Naive thymus-derived CD8-positive, alpha-beta T cell (primary cell): ENCODE measurements at places on chromosomes 3 and 15. TPM values are rescaled to one million over a fixed set of nuclear protein-coding genes. Genes with fewer than 3 reads are reported as not detected.
A peak's percentile ranks its signal among the peaks of the same experiment; 100 is the strongest.

NR1I2 gene
- total RNA-seq = 0.91 TPM

CASR gene
- total RNA-seq = not detected

GRCh38 chr3:18099611-18100010 is 325.5 kb downstream of the SATB1 start:
- no peak overlapping the region for H3K4me3 ChIP-seq
- peaks cover 7% of the 10 kb centered on the region for H3K36me3 ChIP-seq
- H3K27me3 ChIP-seq = peaks cover 4% of the 10 kb centered on the region
- no peak for DNase-seq
- H3K4me1 ChIP-seq = no peaks in the 10 kb centered on the region
- no peak overlapping the region for H3K27ac ChIP-seq

FAM131A gene
- total RNA-seq = 7.7 TPM

GRCh38 chr3:134886991-134887390 is 91.9 kb downstream of the EPHB1 start:
- no peak overlapping the region for H3K27ac ChIP-seq
- no peaks in the 10 kb centered on the region for H3K36me3 ChIP-seq
- no peaks in the 10 kb centered on the region for H3K27me3 ChIP-seq

- no peaks in the 10 kb centered on the region for H3K36me3 ChIP-seq
- no peak for DNase-seq
- H3K27me3 ChIP-seq = peaks cover 7% of the 10 kb centered on the region
- H3K4me3 ChIP-seq = no peak overlapping the region
These were observed 317.7 kb downstream of the VPS13C start for GRCh38 chr15:61742591-61742990.

DNA sequence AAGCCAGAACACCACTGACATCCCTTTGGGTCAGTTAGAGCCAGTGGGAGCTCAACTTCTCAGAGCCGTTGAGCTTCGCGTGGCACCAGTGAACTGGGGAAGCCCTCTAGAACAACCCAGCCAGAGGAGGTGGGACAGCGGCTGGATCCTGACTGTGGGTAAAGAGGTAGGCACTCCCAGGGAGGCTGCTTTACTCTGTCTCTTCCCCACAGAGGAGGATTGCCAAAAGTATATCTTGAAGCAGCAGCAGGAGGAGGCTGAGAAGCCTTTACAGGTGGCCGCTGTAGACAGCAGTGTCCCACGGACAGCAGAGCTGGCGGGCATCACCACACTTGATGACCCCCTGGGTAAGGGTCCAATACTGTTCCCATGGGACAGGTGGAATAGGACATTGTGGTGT is 1.2 kb downstream of the MYD88 start:
- no peaks in the 10 kb centered on the region for H3K36me3 ChIP-seq
- H3K4me3 ChIP-seq = peak overlapping the region; percentile 99
- H3K27ac ChIP-seq = peak overlapping the region; percentile 97
- no peak for DNase-seq

- no peaks in the 10 kb centered on the region for H3K4me1 ChIP-seq
- H3K4me3 ChIP-seq = no peak overlapping the region
- DNase-seq = no peak
- H3K27ac ChIP-seq = no peak overlapping the region
- H3K27me3 ChIP-seq = no peaks in the 10 kb centered on the region
- H3K36me3 ChIP-seq = peaks cover 94% of the 10 kb centered on the region
These were observed 35.9 kb downstream of the TUBGCP4 start for GRCh38 chr15:43406808-43407207.

PRR20G gene
- total RNA-seq = not detected

DNA sequence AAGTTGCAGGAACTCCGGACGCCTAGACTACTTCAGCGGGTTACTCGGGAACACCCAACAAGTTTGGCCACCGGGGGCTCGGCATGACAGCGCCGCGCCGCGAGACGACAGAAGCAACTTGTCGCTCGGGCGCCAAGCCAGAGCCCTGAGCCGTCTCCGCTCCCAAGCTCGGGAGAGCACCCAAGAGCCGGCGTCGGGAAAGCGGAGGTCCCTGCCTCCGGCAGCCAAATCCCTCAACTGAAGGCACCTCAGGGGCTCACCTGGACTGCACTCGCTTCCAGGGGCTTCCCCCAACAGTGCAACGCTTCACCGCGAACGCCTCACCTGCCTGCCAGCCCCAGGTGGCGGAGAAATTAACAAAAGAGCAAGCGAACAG is 640 bp downstream of the MB21D2 start:
- no peaks in the 10 kb centered on the region for H3K36me3 ChIP-seq
- H3K27ac ChIP-seq = peak overlapping the region; percentile 87
- DNase-seq = peak; percentile 19
- peaks cover 58% of the 10 kb centered on the region for H3K27me3 ChIP-seq
- peak overlapping the region; percentile 91 for H3K4me3 ChIP-seq

DNA sequence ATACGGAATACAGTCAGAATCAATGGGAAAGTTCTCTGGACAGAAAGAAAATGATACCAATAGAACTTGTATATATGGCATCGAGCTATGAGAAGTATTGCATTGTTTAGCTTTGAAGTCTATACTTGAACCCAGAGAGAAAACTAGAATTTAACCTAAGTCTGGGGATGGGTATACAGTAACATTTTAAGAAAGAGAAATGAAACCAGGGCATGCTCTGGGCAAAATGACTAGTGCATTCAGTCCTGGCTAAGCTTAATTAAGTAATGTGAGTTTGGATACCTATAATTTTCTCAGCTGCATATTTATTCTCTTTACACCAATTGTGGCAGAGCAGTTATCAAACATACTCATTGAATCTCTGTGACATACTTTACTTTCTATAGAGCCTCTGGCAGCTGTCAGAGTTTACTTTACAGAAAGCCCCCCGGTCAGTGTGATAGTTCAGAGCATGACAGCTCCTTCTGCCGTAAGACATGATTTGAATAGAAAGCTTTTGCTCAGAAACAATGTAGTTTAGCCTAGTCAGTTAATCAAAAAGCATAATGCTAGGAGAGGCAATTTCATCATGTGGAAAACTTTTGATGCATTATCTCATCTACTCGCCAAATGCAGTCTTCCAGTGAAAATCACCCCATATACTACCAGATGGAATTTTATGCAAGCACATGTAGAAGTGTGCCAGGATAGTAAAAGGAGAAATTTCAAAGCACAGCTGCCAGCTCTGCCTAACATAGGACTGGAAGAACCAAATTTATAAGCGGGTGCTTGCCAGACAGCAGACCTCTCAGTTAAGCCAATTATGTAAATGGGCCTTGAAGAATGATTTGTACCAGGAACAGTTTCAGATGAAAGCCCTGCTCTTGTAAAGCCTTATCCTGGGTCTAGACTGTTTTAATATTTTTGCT is 40.7 kb downstream of the OXSM start:
- H3K4me1 ChIP-seq = peaks cover 14% of the 10 kb centered on the region
- no peak overlapping the region for H3K27ac ChIP-seq
- H3K27me3 ChIP-seq = peaks cover 2% of the 10 kb centered on the region
- H3K36me3 ChIP-seq = peaks cover 3% of the 10 kb centered on the region
- DNase-seq = no peak

DNA sequence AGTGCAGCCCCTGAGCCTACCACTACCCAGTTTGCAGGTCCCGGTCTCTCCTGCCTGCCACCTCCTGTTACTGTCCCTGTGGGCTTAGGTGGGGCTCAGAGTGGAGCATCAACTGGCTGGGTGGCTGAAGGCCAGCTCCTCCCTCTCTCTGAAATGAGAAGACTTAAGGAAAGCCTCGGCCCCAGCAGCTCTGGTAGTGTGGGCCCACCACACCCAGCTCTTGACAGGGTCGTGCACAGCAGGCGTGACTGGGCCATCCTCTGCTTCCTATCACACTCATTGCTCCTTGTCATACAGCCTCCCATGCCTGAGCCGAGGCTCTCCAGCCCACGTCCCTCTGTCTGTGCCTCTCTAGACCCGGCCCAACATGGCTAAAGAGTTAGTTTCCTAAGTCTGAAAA is 142.7 kb upstream of the LINGO1 start:
- no peaks in the 10 kb centered on the region for H3K36me3 ChIP-seq
- H3K27me3 ChIP-seq = no peaks in the 10 kb centered on the region
- DNase-seq = no peak
- no peak overlapping the region for H3K27ac ChIP-seq
- no peaks in the 10 kb centered on the region for H3K4me1 ChIP-seq

GRCh38 chr15:68433551-68433950 is 1.6 kb upstream of the ITGA11 start:
- H3K27ac ChIP-seq = no peak overlapping the region
- no peaks in the 10 kb centered on the region for H3K36me3 ChIP-seq
- H3K27me3 ChIP-seq = peaks cover 38% of the 10 kb centered on the region
- no peak for DNase-seq

GRCh38 chr15:56960116-56960515 is 41.7 kb downstream of the TCF12 start:
- peaks cover 16% of the 10 kb centered on the region for H3K36me3 ChIP-seq
- no peak overlapping the region for H3K27ac ChIP-seq
- H3K4me1 ChIP-seq = peaks cover 19% of the 10 kb centered on the region
- DNase-seq = no peak
- no peaks in the 10 kb centered on the region for H3K27me3 ChIP-seq

DNA sequence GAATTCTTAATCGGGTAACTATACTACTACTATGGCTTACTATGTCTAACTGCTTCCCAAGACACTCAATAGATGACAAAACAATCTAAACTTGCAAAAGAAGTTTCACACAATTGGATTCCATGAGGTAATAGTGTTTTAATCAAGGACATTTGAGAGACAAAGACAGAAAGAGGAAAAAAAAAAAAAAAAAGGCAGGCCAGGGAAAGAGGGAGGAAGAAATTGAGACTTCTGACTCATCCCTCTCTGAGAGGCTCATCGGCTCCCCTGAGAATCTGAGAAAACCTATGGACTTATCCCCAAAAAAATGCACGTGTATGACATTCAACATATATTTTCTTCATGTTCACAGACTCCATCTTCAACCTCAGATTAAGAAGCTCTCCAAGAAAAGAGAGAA is 61.0 kb downstream of the SCAPER start:
- H3K4me3 ChIP-seq = no peak overlapping the region
- no peaks in the 10 kb centered on the region for H3K27me3 ChIP-seq
- H3K4me1 ChIP-seq = peaks cover 13% of the 10 kb centered on the region

NR2F2 gene
- not detected for total RNA-seq

CTXN2 gene
- total RNA-seq = not detected

DNA sequence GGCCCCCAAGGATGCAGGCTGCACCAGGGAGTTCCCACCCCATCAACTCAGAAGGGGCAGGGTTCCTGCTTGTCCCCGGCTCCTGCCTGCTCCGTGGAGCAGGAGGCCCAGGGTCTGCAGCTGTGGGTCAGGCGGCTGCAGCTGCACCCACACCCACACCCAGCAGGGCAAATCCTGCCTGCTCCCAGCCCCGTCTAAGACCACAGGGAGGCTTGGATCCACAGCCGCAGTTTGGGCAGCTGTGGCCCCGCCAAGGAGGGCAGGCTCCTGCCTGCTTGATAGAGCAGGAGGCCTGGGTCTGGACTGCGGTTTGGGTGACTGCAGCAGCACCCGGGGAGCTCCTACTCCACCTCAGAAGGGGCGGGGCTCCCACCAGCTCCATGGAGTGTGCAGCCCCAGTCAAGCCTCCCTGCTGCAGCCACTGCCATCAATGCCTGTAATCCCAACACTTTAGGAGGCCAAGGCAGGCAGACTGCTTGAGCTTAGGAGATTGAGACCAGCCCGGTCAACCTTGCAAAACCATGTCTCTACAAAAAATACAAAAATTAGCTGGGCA is 163.6 kb downstream of the OSBPL10 start:
- no peak overlapping the region for H3K4me3 ChIP-seq
- peaks cover 37% of the 10 kb centered on the region for H3K4me1 ChIP-seq
- peaks cover 3% of the 10 kb centered on the region for H3K27me3 ChIP-seq

DNA sequence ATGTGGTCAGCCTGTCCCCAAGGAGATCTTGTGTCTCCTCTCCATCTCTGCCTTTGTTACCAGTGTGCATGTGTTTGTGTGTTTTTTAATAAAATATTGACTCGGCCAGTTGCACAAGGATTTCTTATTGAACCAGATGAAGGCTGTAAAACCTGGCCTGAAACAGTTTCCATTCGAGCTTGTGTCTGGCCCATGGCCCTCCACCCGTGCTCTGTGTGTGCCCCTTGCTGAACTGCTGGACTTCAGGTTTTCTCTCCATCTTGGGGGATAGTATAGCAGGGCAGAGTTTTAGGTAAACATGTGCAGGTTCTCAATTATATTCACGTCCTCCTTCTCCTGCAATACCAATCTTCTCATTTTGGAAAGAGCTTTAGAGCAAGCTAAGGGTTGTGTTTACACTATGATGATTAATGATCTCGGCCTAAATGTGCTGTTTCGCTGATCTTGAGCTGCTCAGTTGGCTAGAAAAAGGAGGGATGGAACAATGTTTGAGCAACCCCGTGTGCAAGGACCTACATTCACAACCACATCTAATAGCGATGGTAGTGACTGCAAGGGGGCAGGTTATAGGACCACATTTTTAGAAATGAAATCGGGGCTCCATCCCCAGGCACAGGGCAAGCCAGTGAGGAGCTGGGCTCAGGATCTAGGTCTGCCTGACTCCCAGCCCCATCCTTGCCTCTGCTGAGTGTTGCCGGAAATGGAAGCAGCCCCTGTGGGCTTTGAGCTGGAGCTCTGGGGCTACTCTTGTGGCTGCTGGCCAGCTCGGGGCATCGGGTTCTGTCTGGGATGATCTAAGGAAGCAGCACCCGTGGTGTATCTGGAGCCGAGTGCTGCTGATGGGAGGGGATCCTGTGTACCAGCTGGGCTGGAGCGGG is 47.7 kb downstream of the CMTM6 start:
- peak overlapping the region; percentile 62 for H3K4me3 ChIP-seq
- H3K36me3 ChIP-seq = peaks cover 23% of the 10 kb centered on the region
- DNase-seq = no peak
- peaks cover 56% of the 10 kb centered on the region for H3K4me1 ChIP-seq

RETNLB gene
- total RNA-seq = not detected

NRROS gene
- total RNA-seq = 4.1 TPM

GRCh38 chr15:70576276-70576675 is 187.1 kb downstream of the UACA start:
- H3K36me3 ChIP-seq = no peaks in the 10 kb centered on the region
- no peak for DNase-seq
- no peaks in the 10 kb centered on the region for H3K27me3 ChIP-seq
- H3K4me1 ChIP-seq = no peaks in the 10 kb centered on the region
- no peak overlapping the region for H3K4me3 ChIP-seq

- peak; percentile 79 for DNase-seq
- H3K4me3 ChIP-seq = peak within 1 kb of the TSS; percentile 94
- peaks cover 19% of the 10 kb centered on the region for H3K4me1 ChIP-seq
- no peaks in the 10 kb centered on the region for H3K27me3 ChIP-seq
- peaks cover 8% of the 10 kb centered on the region for H3K36me3 ChIP-seq
These were observed at the start of gene MAP2K5 for GRCh38 chr15:67542420-67543347. Gene MAP2K5 (plus strand): TSS chr15:67542703. CDS start chr15:67543336, 633 bp downstream.

DNA sequence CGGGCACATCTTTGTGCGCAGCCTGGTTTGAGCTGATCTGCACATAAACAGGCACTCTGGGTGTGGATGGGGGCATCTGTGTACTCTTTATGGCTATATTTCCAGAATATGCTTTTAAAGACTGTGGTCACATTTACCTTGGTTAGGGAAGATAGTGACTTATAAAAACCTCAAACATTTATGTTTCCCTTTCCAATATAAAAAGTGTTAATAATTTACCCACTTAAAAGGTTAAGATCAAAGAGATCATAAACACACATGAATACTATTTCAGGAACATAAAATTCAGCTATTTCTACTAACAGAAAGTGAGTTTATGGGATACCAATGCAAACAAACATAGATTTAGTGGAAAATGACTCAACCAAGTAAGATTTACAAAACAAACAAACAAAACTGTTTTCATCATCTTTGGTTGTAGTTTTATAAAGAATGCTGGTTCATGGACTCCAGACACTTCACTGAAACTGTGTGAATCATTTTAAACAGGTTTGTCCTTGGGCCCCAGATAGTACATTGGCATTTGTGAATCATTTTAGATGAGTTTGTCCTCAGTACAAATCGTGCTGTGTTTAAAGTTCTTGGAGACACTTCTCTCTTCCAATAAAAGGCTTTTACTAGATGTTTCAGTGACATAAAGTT is 253.5 kb upstream of the CTDSPL start:
- H3K27me3 ChIP-seq = no peaks in the 10 kb centered on the region
- no peak overlapping the region for H3K27ac ChIP-seq
- H3K36me3 ChIP-seq = no peaks in the 10 kb centered on the region
- H3K4me1 ChIP-seq = no peaks in the 10 kb centered on the region
- DNase-seq = no peak

CACNA2D2 gene
- 4.9 TPM for total RNA-seq
